Fibroblast of villous mesenchyme (primary cell): ENCODE measurements at places on chromosomes 1 and 21.
A peak's percentile ranks its signal among the peaks of the same experiment; 100 is the strongest.

- peak; percentile 31 for DNase-seq
Measured at GRCh38 chr1:23424293-23425192, at the start of gene TCEA3. Gene TCEA3 (minus strand): TSS chr1:23424748. CDS start chr1:23424633, 115 bp downstream.

- DNase-seq = no peak
Measured at GRCh38 chr21:44466351-44466954, 11.1 kb downstream of the LRRC3 start.

- DNase-seq = no peak
Measured at GRCh38 chr1:54834007-54834541, 33.0 kb upstream of the TTC22 start.

GRCh38 chr1:237386362-237387143 lies 344.6 kb downstream of the RYR2 start:
- DNase-seq = peak; percentile 35

DNA sequence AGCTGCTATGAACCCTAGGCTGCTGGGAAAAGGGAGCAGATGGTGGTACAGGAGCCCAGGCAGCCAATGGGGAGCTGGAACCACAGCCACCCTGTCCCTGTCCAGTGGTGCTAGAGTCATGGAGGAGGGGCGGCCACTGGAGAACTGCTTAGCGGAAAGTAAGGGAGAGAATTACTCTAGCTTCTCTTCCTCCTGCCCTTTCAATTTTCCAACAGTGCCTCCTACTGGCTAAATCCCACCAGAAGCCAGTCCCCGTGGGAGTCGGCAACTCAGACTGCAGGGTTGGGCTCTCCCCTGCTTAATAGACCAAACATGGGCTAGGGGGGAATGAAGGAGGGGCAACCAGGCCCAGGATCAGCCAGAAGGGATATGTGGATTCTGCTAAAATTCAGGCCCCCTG lies 154.5 kb downstream of the ACTL8 start:
- DNase-seq = peak; percentile 10

DNA sequence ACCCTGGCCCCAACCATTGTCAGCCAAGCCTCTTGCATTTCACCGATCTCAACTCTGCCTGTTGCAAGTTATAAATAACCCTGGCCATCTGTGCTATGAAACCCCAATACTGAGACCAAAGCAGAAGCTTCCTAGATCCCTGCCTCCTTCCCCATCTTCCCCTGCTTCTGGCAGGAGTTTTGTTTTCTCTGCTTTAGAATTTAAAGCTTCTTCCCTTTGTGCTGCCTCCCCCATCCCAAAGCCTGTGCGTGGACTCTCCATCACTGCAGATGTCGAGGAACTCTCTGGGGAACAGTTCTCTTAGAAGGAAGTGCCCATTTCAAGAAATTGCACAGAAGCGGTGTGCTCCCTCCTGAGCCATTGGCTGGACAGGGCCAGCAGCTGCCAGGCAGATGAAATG lies 17.4 kb upstream of the MYOG start:
- DNase-seq = no peak

GRCh38 chr21:17732306-17732705 lies 86.8 kb downstream of the C21orf91 start:
- DNase-seq = no peak

DNA sequence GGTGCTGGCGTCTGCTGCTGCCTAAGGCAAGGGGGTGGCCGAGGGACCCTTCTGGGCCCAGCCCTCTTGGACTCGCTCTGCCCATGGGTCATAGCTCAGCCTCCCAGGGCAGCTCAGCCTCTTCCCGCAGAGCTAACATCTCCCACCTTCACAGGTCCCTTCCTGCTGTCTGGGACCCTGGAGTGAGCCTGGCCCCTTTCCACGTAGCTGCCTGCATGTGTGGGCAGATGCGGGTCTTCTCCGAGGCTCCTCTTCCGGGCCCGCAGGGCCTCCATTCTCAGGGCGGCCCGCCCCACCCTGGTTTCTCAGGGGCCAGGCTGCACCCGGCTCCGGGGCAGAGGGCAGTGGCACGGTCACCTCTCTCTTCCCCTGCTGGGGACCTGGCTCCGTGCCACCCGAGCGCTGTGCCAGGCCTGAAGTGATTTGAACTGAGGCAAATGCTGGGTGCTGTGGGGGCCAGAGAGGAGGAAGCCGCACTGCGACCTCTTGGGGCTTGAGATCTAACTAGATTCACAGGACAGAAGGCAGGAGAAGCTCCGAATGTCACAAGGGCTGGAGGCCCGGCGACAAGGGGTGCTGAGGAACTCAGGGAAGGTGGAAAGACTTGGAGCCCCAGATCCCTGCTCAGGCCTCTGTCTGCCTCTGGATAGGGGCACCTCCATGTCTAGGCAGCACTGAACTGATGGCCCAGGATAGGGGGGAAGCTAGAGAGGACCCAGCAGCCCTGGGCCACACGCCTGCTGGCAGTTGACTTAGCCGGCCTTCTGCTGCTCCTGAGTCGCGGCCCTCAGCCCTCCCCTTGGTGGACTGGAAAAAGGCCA lies 40.7 kb downstream of the COQ8A start:
- DNase-seq = no peak

GRCh38 chr1:234371414-234371813 lies 1.8 kb upstream of the COA6 start:
- DNase-seq = no peak

- no peak for DNase-seq
Measured at GRCh38 chr1:109756848-109757521, 6.7 kb downstream of the EPS8L3 start.

DNA sequence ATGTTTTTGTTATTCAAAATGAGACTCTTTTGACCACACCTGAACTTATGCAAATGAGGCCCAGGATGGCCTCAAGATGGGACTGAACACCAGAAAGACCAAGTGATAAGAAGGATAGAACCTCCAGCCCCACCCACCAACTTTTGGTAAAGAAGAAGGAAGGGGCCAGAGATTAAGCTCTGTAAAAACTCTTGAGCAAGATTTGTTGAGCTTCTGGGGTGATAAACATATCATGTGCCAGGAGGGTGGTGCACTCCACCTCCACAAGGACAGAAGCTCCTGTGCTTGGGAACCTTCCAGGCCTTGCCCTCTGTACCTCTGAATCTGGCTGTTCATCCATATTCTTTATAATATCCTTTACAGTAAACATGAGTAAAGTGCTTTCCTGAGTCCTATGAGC lies 5.3 kb downstream of the RSPH1 start:
- no peak for DNase-seq

GRCh38 chr21:43762303-43763128 lies 13.6 kb downstream of the CSTB start:
- DNase-seq = no peak

DNA sequence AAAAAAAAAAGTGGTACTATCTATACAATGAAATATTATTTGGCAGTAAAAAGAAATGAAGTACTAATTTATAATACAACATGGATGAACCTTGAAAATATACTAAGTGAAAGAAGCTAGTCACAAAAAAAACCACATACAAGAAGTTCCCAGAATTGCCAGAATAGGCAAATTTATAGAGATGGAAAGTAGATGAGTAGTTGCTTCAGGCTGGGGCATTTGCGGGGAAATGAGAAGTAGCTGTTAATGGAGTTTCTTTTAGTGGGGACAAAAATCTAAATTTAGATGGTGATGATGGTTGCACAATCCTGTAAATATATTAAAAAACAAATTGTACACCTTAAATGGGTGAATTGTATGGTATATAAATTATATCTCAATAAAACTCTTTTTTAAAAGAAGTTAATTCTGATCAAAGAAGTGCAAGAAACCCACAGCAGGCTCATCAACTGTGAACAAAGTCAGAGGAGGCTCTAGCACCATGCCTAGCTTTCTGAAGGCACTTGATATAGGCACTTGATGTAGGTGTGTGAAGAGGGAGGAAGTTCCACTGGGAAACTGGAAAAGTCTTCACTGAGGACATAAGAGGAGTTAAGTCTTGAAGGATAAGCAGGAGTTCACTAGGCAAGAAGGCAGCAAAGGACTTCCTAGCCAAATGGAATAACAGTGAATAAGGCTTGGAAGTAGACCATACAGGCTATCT lies 52.5 kb downstream of the DMAP1 start:
- DNase-seq = no peak

DNA sequence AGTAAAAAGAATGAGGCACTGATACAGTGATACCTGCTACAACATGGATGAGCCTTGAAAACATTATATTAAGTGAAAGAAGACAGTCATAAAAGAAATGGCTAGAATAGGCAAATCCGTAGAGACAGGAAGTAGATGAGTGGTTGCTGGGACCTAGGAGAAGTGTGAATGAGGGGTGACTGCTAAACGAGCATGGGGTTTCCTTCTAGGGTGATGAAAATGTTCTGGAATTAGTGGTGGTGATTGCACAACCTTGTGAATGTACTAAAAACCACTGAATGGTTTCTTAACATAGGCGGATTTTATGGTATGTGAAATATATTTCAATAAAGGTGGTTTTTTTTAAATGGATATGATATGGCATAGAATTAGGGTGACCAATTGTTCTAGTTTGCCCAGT lies 12.6 kb upstream of the SERINC2 start:
- DNase-seq = peak; percentile 82

- DNase-seq = peak; percentile 56
Measured at GRCh38 chr1:150165622-150166612, 16.2 kb downstream of the PLEKHO1 start.

GRCh38 chr1:33060579-33061083 lies 20.3 kb upstream of the AZIN2 start:
- peak; percentile 74 for DNase-seq

- no peak for DNase-seq
Measured at GRCh38 chr1:101420406-101420805, 183.6 kb downstream of the S1PR1 start.

GRCh38 chr1:37944086-37944763 lies 2.6 kb downstream of the INPP5B start:
- no peak for DNase-seq

DNA sequence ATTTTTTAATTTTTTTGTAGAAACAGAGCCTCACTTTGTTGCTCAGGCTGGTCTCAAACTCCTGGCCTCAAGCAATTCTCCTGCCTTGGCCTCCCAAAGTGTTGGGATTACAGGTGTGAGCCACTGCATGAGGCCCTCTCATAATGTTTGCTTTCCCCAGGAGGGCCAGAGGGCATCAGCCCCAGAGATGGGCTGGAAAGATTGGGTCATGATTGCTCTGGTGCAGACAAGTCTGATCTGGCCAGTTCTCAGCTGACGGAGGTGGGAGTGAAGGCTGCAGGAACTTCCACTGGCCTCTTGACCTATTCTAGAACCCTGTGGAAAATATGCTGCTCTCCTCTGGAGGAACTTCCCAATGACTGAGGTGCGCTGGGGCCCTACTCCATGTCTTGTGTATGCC lies 43.4 kb upstream of the RD3 start:
- DNase-seq = no peak

GRCh38 chr1:162390396-162391185 lies 9.1 kb downstream of the C1orf226 start:
- DNase-seq = no peak

- no peak for DNase-seq
Measured at GRCh38 chr1:6434186-6434585, 9.6 kb downstream of the ESPN start.

DNA sequence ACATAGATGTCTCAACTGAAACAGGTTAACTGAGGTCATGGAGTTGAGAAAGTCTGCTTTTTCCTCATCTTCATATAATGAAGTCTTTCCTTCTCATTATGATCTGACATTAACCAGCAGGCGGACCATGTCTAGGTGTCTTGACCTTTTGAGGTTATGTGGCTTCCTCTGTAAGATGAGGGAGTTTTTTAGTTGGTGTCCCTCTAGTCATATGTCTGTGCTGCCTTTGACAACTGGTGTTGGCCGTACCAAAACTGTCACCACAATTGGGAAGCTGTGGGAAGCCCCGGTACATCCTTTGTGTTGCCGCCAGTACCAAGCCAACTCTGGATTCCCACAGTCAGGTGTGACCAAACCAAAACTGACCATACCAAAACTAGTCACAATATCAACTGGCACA lies 105.1 kb downstream of the PBX1 start:
- no peak for DNase-seq
